ENCODE measurements at places on chromosomes 16 and 17.
A peak's percentile ranks its signal among the peaks of the same experiment; 100 is the strongest.

DNA sequence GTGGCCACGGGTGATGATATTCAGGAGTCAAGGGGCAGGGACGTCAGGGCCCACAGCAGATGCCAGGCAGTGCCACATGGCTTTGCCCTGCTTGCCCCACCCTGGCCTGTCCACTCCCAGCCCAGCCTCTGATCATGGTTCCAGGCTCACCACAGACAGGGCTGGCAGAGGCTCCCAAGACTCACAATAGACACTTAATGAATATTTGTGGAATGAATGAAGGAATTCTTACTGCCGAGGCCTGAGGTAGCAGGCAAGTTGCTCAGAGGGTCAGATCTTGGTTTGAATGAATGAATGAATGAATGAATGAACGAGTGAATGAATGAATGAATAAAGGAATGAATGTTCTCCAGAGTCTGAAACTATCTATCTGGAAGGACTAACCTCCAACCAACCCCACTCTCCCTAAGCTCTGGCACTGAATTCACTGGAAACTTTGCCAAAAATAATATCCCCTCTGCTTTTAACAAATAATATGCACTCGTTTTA, 60.9 kb downstream of the RAI1 start:
- DNase-seq = peak; percentile 66

- DNase-seq = peak; percentile 91
These were observed 54.4 kb downstream of the PITPNC1 start for GRCh38 chr17:67431249-67432015.

DNA sequence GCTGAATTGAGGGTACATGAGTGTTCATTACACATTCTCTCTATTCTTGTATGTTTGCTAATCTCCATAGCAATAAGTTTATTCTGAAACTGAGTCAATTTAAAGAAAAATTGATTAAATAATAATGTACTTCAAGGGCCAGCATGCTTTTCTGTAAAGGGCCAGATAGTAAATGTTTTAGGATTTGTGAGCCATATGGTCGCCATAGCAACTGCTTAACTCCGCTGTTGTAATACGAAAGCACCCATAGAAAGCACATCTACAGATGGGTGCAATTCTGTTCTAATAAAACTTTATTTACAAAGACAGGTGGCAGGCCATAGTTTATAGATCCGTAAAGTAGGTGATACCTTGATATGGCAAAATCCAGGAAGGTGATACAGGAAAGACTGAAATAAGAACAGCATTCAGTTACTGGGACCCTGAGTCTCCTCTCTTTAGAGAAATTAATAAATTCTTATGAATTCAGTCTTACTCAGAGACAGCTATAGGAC, 36.6 kb downstream of the GRIN2A start:
- no peak for DNase-seq

DNA sequence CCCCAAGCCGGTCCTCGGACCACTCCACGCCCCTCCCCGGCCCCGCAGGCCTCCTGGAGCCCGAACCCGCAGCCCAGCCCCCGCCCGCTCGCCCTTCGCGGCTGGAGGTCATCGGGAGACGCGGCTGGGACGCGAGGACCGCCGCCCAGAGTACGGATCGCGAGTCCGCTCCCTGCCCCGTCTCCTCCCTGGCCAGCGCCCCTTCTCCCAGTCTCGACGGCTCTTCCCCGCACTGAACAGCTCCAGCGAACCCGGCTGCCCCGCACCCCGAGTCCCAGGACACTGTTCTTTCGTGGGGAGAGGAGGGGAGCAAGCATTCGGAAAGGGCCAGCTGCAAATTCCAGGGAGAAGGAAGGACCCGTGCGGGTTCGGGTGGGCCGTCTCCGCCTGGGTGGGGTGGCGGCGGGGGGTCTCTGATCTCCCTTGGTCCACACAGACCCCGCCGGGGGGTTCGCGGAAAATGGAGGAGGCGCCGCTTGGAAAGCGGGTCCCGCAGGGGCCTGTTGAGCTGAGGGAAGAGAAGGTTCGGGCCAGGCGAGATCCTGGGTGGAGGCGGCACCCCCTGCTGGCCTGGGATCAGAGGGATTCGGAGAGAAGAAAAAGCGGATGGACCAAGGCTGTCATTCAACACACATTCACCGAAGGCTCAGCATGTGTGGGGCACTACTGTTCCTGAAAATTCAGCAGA, 632 bp upstream of the RTN4RL1 start:
- DNase-seq = peak; percentile 80

GRCh38 chr17:72421128-72422092, 300.6 kb downstream of the SOX9 start:
- peak; percentile 98 for DNase-seq

DNA sequence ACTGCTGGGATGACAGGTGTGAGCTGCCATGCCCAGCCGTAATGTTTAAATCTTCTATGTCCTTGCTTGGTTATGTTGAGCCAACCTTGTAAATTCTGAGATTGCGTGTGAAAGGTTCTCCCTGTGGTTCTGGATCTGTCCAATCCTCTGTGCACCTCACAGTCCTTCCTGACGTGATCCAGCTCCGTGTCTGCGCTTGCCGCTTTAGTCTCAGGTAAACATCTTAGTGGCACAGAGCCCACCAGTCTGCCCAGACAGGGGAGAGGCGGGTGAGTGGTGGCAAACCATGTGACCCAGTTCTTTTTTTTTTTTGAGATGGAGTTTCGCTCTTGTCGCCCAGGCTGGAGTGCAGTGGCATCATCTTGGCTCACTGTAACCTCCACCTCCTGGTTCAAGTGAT, 13.9 kb downstream of the SLC25A10 start:
- no peak for DNase-seq

DNA sequence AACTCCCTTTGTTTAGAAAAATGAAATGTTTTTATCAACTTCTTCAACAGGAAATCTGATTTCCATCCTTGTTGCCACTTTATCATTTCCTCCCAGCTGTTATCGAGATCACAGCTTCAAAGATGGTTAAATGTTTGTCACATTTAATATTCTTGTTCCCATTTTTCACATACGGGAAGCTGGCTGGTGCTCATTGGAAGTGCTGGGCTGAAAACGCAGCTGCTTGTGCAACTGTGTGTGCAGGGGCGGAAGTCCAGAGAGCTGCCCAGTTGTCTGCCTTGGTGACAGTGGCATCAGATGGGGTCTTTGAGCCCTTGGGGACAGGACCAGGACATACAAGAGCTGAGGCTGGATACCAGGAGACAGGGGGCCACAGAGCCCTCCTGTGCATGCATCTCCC, 549.2 kb upstream of the CDH11 start:
- DNase-seq = no peak

DNA sequence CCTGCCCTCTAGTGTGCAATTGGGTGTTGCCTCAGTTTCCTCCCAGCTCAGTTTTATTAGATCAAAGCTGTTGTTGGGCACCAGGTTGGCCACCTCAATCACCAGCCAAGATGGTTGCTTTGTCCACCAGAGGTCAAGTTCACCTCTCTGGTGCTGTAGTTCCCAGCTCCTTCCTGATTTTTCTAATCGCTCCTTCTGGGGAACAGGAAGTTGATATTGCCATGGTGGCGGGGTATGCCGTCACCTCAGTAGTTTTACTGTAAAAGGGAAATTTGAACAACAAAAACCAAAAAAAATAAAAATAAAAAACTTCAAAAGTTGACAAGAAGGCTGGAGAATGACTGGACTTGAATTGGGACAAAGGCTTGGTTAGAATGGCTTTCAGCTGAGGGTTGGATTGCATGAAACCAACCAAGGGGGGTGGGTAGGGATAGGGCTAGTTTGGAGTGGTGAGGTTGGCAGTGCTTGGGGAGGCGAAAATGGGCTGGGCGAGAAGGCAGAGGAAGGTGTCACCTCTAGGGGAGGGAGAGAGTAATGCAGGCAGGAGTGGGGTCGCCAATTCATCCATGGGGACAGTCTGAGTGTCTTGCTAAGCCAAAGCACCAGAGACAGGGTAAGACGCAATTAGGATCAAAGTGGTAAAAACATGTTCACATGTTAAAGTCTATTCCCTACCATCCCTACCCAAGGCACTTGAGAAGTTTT, 6.2 kb downstream of the EFNB3 start:
- no peak for DNase-seq

DNA sequence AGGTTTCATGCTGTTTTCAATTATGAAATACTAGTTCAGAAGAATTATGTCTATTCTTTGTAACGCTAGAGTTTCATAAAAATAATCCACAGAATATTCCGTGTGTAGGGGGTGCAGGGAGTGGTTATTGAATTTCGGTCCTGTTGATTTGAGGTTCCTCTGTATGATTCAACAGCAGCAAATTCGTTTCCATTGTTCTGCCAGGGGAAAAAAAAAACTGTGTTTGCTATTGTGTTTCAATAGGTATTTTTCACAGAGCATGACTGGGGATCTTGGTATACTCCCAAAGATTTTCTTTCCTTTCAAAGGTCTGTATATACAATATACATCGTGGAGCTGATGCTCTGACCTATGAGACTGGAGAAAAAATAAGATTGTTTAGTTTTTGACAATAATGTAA, 15.8 kb downstream of the SHISA9 start:
- DNase-seq = no peak

Measured in GM23248 (cell line).